ENCODE measurements at places on chromosomes 11 and 22.

- DNase-seq, result no peak
Observed at GRCh38 chr11:115848080-115848479, 343.9 kb upstream of the CADM1 start.

DNA sequence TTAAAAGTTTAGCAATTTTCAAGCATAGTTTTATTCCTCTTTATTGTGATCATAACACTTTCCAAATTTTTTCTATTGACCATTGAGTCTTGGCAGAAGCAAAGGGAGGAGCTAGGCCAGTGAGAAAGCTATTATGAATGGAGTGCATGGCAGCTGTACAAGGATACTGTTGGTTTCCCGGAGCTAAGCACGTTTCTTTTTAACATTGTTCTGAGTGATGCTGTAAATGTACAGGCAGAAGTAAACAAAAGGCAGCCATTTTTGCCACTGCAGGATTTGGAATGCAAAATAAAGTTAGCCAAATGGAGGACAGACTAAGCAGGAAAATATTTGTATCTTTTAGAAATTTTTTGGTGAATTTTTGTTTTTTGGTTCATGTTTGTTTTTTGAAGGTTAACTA is 16.2 kb downstream of the CBL start:
- DNase-seq, result no peak

GRCh38 chr22:46655861-46656608 is 35.8 kb downstream of the GRAMD4 start:
- DNase-seq, result no peak

DNA sequence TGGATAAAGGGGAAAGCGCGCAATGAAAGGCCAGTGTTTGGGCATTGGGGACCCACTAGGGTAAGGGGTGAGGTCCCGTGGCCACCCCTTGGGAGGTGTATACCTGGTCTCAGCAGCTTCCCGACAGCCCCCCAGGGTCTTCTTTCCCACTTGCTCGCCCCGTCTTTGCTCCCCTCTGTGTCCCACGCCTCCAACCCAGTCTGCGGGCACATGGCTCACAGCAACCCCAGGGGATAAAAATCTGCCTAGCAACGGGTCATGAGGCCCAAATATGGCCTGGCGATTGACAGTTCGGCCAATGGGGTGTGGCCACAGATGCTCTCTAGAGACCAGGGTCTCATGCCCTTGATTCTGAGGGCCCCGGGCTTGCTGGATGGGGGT is 41.6 kb downstream of the AHNAK start:
- DNase-seq, result no peak

DNA sequence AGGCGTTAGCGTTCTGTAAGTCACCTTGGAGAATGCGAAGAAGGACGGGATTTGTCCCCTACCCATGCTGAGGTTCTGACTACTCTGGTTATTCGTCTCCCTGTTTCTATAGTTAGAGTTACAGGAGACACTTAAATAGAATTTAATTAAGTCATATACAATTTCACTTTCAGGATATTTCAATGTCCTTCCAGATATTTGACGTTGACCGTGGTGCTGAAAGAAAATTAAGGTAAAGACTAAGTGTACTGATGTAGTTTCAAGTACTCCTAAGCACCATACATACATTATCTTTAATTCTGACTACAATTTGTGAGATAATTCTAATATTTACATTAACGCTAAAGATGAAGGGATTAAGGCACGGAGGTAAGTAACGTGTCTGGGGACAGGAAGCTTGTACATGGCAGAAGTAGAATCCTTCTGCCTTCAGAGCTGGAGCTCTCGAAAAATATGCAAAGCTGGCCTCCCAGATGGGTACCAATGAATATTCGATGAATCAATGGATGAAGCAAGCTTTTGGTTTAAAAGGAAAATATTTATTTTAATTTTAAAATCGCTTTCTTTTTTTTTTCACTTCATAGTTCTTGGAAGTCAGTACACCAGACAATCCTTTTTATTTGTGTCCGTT is 539 bp upstream of the SLC36A4 start:
- no peak for DNase-seq

DNA sequence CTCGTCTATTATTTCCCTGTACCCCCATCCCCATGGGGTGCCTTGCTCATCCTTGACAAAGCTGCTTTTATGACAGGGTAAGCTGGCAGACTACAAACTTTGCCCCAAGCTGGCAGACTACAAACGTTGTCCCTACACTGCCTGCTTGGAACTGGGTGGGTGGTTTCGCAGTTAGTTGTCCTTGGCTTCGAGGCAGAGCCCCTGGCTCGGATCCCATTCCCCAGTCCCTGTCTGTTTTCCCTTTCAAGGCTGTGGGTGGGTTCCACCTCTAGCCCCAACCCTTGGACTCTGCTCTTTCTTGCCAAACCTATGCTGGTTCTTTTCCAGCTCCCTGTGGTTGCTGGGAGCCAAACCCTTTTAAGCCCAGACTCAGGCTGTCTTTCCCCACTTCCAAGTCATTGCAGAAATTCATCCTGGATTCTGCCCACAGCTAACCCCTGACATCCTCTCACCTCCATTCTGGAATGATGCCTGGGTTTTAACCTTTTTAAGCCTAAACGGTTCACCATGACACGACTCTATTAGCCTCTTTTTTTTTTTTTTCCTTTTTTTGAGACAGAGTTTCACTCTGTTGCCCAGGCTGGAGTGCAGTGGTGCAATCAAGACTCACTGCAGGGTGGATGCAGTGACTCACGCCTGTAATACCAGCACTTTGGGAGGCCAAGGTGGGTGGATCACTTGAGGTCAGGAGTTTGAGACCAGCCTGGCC is 9.2 kb upstream of the RBM14 start:
- DNase-seq, result no peak

DNA sequence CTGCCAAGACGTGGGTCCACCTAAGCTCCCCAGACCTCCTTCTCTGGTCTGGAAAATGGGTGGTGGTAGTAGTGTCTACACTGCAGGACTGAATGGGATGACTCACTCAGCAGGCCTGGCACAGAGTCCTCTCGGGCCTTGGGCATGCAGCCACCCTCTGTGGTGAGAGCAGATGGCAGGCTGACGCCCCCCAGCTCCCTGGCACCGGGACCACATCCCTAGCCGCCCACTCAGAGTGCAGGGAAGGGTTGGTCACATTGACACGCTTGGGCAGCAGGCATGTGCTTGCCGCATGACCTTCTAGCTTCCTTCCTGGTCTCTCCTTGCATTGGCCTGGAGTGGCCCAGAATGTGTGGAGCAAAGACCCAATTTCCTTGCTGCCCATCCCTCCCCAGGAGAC is 30.7 kb upstream of the PRODH start:
- DNase-seq, result no peak

DNA sequence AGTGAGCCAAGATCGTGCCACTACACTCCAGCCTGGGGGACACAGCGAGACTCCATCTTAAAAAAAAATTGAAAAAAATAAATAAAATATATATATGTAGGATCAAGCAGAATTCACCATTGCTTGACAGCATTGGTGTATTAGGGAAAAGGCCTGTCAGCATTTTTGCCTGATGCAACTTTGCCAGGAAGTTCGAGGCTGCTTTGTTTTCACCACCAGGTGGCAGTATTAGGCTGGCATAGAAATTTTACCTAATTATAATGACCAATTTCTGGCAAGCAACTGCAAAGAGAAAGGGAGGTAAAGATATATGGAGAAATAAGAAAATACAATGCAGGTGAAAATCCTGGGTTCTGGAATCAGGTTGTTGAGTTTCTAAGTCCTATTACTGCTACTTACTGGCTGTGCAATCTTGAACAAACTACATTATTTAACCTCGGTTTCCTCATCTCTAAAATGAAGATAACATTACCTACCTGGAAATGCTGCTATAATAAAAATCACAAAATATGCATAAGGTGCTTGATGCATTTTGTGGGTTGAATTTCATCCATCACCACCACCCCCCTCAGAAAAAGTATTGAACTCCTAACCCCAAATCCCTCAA is 24.7 kb downstream of the LAYN start:
- DNase-seq, result peak; percentile 47

DNA sequence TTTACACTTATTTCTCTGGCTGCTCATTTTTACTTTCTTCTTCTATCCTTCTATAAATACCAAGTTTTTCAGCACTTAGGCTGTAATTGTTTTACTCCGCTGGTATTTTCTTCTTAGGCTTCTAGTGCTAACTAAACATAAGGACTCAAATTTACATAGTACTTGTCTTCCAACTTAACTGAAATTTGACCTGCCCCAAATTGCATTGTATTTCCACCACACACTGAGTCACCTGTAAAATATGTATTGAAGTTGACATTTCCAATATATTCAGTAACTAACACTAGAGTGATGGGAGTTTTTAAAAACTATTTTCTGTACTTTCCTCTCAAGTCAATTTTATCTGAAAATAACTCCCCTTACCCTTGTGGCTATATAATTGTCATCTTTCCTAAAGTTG is 1794.1 kb upstream of the RAG2 start:
- DNase-seq, result no peak

- no peak for DNase-seq
Observed at GRCh38 chr11:94329501-94329900, 25.1 kb downstream of the IZUMO1R start.

DNA sequence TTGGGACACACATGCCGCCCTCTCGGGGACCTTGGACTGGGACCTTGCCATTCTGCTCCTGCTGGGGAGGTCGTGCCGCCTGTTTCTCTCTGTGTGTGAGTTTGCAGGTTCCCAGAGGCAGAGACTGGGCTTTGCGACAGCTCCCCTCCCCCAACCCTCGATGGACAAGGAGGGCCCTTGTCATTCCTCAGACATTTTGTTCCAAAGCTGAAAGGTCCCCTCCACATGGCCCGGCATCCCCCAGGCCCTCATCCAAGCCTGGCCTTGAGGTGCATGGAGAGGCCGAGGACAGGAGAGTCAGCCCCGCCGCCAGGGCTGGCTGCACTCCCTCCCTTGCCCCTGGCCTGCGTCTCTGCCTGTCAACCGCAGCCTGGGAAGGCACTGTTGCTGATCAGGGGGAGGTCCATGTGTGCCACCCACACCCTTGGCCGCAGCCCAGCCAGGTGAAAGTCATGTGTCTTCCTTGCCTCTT is 25.6 kb downstream of the FADS2 start:
- no peak for DNase-seq

DNA sequence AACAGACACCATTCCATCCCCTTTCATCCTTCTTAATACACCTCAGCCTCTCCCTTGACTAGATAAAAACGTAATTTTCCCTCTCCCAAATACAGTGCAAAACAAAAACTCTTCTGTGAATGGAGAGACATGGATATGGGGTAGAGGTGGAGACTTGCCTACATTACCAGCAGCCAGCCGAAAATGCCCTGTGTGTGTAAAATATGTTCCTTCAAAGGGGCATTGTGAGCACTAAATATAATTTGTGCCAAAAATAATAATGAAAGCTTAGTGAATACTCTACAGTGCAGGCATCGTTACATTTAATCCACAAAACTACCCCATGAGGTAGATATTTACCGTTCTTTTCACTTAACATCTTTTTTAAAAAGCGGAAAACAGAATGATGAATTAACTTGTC is 1.0 kb upstream of the TRIM44 start:
- no peak for DNase-seq

GRCh38 chr11:17687946-17688670 is 31.3 kb upstream of the MYOD1 start:
- no peak for DNase-seq

DNA sequence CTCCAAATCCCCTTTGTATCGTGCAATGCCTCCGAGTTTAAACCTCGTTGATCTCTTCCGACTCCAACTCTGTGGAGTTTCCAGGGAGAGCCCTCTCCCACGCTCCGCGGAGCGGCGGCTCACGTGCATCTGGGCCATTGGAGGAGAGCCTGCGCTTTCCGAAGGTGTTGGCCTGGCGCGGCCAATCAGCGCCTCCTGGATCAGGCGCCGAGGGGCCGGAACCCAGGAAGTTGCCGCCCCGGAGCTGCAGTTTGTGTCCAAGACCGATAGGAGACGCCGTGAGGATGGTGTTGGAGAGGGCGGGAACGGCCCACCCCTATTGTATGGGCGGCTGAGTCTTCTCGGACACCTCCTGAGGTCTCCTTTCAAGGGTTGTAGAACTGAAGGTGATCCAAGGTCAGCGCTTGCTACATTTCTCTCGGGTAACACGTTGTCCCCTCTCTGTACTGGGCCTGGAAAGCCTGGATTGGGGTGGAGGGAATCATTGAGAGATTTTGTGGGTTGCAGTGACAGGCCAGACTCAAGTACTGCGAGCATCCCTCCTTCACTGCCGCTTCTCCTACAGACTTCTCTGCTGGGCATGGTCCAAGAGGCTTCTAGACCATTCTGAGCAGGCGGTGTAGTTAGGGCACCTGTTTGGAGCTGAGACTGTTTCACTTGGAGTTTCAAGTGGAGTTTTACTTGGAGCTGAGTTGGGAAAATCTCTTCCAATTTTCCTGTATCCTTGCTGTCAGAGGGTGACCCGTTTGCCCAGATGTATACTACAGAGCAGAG is 1.7 kb downstream of the ADAMTS15 start:
- DNase-seq, result no peak

DNA sequence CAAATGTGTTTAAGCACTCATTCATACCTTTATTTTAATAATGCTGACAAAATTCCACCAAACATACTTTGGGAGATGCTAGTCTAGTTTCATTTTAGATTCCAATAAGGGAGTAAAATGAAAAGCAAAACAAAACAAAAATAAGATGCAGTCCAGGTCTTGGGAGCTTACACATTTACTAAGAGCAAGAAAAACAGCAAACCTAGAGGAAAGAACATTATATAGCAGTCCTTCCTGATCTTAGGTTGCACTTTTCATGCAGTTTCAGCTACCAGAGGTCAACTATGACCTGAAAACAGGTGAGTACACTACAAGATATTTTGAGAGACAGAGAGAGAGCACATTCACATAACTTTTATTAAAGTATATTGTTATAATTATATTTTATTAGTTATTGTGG is 1100.9 kb downstream of the DLG2 start:
- DNase-seq, result no peak

DNA sequence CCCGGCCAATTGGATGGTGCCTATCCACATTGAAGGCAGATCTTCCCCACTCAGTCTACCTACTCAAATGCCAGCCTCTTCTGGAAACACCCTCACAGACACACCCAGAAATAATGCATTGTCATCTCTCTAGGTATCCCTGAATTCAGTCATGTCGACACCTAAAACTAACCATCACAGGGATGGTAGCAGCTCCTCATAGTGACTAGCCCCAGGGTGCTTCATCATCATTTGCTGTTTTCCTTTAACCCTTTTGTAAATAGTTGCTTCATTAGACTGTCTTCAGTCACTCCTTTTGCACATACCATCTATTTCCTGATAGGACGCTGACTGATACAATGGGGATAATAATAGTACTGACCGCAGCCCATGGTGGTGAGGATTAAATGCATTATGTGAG is 18.8 kb upstream of the AMOTL1 start:
- no peak for DNase-seq

DNA sequence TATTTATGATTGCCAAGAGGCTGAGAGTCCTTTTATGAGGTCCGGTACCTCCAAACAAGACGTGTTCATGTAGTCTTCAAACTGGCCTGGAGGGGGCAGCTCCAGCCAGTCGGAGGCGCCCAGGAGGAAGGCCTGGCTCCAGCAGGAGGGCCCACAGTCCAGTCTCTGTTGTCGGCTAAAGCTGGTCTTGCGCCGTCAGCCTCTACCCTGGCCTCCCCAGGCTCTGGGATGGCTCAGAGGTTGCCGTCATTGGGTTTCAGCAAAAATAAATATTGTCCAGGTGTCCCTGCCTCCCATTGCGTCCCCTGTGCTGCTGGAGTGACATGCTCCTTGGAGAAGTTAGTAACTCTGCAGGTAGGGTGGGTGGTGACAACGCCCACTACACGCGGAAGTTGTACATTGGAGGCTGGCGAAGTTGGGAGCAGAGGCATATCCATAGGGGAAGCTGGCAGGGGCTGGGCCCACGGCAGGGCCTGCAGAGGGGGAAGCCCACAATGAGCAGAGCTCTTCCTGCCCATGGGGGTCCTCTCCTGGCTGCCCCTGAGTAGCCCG is 1.0 kb upstream of the SLC25A1 start:
- DNase-seq, result peak; percentile 68

All from stimulated activated naive CD8-positive, alpha-beta T cell treated with anti-CD3 and anti-CD28 coated beads, Interleukin-15, amount 100 ng/mL, for 72 hours (primary cell).